ENCODE measurements at places on chromosomes 5 and 9.

DNA sequence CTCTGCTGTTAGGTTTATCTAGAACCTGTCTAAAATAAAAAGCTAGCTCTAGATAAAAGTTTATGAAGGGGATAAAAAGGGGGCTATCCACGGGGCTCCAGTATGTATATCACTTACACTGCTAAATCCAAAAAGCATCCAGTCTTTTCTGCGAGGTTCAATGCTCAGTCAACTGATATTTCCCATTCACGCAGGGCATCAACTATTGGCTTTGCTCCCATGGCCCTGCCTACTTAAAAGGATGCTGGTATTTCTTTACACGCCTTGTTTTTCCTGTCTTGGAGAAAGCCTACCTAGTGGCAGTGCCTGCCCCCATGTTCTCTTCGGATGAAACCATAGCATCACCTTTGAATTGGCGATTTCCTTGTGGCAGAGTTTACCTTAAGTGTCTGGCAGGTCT is 8.1 kb downstream of the SPRY4 start:
- DNase-seq = no peak

DNA sequence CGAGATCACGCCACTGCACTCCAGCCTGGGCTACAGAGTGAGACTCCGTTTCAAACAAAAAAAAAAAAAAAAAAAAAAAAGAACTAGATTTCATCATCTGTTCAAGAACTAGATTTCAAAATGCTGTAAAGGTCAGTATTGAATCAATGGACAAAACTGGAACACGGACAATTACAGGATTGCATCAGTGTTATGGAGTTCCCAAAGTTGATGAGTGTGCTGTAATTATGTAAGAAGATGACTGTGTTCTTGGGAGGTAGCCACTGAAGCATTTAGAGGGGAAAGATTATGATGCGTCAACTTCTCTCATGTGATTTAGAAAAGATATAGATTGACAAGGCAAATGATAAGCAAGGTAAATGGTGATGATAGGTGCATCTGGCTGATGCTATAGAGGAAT is 6.5 kb downstream of the FAM240B start:
- DNase-seq = no peak

DNA sequence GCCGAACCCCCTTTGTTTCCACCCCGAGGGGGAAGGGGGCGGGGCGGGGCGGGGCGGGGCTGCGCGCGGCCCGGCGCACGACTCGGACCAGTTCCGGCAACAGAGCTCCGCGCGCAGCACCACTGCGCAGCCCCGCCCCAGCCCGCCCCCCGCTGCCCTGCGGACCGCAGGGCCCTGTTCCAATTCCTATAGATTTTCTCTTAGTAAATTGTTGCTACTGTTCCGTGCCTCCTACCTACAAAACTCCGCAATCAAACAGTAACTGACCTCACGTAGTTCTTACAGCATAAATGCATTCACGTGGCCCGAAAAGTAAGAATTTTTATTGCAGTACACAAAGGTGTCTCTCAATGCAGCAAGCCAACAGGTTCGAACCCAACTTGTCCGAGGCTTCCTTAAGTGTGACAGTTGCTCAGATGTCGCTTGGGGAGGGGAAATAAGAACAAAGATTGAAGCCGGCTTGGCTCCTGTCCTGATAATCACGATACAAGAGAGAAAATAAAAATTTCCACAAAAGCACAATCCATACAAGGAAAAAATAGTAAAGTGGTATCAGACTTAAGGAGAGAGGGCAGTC is 1.2 kb upstream of the RNF38 start:
- peak; percentile 91 for DNase-seq

DNA sequence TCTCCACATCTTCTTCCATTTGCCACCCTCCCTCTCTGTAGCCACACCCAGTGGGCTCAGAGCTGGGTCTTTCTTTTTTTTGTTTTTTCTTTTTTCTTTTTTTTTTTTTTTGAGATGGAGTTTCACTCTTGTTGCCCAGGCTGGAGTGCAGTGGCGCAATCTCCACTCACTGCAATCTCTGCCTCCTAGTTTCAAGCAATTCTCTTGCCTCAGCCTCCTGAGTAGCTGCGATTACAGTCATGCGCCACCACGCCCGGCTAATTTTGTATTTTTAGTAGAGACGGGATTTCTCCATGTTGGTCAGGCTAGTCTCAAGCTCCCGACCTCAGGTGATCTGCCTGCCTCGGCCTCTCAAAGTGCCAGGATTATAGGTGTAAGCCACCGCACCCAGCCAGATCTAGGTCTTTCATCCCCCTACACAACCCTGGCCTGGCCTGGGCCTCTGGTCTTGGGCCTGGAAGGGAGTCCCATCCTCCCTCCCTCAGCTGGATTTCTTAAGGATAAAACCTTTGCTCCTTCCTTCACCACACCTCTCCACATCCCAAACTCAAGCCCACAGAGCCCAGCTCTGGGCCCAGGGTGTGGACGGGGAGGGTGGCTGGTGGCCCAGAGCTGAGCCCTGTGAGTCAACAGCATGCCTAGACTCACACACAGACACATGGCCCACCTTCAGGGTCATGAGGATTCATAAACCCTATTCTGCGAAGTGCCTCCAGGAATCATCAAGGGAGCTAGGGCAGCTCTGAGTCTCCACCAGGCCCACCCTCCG is 18.8 kb upstream of the KCNIP1 start:
- peak; percentile 51 for DNase-seq

DNA sequence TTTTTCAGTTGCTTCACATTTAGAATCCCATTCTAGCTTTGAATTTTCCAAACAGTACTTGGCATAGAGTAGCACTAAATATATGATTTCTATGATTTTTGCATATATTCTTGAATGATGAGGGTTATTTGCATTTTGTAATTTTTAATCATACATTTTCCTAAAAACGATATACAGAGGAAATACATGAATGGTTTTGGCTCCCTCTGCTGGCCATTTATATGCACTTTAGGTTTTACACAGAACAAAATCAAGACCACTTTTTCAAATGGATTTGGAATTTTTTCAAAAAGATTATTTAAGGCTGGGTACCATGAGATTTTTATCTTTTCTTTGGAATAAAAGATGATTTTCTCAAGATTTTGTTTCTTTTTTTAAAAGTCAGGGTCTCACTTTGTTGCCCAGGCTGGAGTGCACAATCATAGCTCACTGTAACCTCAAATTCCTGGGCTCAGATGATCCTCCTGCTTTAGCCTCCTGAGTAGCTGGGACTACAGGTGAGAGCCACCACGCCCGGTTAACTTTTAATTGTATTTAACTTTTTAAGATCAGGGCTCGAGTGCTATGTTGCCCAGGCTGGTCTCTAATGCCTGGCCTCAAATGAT is 16.7 kb upstream of the COMMD10 start:
- no peak for DNase-seq

GRCh38 chr9:16721972-16722371 is 148.5 kb downstream of the BNC2 start:
- no peak for DNase-seq

GRCh38 chr5:16549491-16550206 is 67.1 kb downstream of the RETREG1 start:
- DNase-seq = no peak

DNA sequence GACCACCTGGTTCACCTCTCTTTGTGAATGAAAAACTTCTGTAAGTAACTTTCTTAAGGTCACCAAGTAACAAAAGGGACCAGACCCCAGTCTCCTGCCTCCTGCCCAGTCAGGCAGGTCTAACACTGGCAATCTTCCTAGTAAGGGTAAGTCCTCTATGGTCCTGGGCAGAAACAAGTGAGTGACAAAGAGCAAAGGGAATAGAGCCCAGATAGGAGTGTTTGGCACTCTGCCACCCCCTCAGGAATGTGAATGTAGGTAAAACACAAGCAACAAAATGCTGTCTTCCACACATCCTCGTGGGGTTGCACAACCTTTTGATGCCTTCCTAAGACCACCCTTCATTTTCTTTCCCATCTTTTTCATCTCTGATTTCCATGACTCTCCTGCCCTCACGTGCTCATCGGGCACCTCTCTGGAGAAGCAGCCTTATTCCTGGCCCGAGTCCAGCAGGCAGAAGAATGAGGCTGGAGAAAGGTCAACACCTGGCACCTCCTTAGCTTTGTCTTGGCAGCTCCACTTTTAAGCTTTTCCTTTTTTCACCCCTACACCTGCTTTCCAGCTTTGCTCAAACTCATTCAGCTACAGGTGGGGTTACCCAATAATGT is 90.2 kb upstream of the LHFPL2 start:
- DNase-seq = no peak

DNA sequence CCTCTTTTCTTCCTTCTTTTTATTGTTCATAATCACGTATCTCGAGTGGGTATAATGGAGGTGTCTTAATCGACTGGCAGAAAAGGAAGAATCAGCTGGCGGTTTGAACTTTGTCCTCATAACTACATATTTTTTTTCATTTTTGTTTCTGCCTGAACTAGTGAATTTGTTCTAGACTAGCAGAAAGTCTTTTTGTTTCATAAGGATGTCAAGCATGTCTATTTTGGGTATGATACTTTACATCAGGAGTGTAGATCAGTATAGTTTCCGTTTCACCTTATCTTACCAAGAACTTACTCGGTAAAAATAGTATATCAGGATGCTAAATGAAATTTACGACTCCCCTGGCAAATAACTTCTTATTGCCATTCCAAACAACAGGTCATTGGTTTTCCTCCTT is 278.9 kb downstream of the CHSY3 start:
- DNase-seq = no peak
